ENCODE measurements at places on chromosomes 2 and 18. TPM values are rescaled to one million over a fixed set of nuclear protein-coding genes. Genes with fewer than 3 reads are reported as not detected.

DNA sequence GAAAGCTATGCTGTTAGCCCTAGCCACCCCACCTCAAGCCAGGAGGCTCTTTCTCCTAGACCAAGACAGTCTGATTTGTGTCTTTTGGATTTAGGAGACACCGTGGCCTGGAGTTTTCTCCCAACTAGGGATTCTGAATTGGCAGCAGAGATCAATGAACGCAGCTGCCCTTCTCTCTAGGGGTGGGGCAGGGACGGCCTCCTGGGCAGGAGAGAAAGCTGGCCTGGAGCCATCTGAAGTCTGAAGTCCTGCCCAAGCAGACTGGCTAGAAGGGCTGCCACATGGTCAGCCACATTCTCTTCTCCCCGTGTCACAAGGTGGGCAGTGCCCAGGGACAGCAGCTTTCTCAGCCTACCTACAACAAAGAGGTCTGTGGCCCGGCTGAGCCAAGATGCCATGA lies 45.1 kb downstream of the PIEZO2 start:
- no peaks in the 10 kb centered on the region for H3K4me1 ChIP-seq
- no peak overlapping the region for H3K4me3 ChIP-seq
- H3K27me3 ChIP-seq: no peaks in the 10 kb centered on the region
- peaks cover 2% of the 10 kb centered on the region for H3K36me3 ChIP-seq
- no peak for DNase-seq

DNA sequence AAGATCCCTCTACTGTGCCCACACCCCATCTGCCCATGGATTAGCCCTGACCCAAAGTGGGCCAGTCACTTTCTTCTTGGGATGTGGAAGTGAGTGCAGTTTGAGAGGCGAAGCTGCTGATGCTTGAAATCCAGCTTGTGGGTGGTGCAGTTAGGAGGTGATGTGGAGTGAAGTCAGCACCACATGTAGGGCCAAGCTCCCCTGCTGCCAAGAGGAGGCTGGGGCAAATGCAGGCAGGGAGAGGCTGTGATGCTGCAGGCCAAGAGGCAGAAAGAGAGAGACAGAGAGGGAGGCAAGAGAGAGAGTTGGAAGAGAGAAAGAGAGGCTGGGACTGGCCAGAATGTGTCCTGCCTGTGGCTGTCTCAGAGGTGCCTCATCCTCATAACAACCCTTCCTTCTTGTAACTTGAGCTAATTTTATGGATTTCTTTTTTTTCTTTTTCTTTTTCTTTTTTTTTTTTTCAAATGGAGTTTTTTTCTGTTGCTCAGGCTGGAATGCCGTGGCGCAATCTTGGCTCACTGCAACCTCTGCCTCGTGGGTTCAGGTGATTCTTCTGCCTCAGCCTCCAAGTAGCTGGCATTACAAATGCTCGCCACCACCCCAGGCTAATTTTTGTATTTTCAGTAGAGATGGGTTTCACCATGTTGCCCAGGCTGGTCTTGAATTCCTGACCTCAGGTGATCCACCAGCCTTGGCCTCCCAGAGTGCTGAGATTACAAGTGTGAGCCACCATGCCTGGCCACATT lies 35.3 kb upstream of the CAB39 start:
- no peaks in the 10 kb centered on the region for H3K36me3 ChIP-seq
- H3K4me1 ChIP-seq: peaks cover 9% of the 10 kb centered on the region
- peaks cover 60% of the 10 kb centered on the region for H3K27me3 ChIP-seq
- no peak overlapping the region for H3K4me3 ChIP-seq
- no peak for DNase-seq
- no peak overlapping the region for H3K27ac ChIP-seq

GCKR gene
- total RNA-seq: 0.42 TPM

HOXD4 gene
- 1.3 TPM for total RNA-seq

All from neural crest cell (in vitro differentiated cells).